ENCODE measurements at places on chromosomes 2 and 18.
A peak's percentile ranks its signal among the peaks of the same experiment; 100 is the strongest.

- no peak for DNase-seq
Observed at GRCh38 chr2:111186933-111187332, 66.2 kb downstream of the BCL2L11 start.

- no peak for DNase-seq
Observed at GRCh38 chr2:215668378-215668775, 232.5 kb upstream of the FN1 start.

DNA sequence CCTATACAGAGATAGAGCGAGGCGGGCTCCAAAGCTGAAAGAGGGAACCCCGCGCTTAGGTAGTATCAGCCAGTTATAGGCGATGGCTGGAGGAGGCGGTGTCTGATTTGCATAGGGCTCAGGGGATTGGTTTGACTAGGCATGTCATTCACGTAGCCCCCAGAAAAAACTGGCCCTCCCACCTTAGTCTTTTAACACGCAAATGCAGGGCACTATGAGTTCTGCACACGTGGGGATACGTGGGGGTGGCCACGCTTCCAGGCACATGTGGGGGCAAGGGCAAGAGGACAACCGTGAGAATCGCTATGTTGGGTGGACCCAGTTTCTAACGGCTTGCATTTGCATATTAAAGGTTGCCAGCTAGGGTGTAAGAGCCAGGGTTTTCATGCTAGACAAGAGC lies 56.7 kb upstream of the MSTN start:
- no peak for DNase-seq

- DNase-seq = no peak
Observed at GRCh38 chr2:113692698-113693428, 63.6 kb downstream of the SLC35F5 start.

GRCh38 chr2:69279931-69280681 lies 106.9 kb downstream of the GFPT1 start:
- no peak for DNase-seq

DNA sequence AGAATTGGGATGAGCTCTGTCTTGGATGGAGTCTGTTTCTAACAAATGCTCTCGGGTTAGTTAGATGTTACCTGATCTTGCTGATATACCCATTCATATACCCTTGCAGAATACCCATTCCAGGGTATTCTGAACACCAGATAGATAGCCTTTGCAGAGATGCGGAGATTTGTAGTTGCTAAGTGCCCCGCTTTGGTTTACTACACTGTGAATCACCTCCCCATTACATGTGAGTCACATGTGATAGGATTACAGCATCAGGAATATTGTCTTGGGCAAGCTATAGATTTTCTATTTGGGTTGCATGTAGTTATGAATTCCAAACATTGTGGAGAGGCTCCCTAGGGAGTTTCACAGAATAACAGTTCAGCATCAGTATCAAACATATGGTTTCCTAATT lies 3.8 kb downstream of the VSNL1 start:
- no peak for DNase-seq

DNA sequence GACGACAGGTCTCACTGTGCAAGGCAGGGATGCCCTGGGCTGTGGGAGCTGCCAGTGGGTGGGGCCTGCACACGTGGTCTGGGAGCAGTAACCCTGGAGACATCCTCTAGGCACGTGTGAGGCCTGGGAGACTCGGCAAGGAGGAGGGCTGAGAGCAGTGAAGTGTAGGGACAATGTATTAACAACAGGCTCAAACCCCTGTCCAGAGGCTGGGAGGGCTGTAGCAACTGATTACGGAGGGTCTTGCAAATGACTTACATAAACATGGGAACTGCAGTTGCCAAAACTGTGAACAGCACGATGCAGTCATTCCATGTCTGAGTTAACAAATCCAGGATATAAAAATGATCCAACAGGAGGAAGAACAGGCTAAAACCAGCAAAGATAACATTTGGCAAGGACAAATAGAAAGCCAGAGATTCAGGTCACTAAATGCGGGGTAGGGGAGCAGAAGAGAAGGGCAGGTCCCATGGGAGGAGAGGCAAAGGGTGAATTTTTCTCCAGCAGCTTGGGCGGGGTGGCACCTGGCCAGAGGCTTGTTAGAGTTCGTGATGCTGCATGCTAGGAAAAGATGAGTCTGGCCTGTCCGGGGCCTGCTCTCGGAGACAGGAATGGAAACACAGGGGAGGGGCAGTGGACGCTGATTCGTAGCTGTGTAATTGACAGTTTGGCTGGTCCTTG lies 44.9 kb downstream of the CYP27C1 start:
- DNase-seq = peak; percentile 30

DNA sequence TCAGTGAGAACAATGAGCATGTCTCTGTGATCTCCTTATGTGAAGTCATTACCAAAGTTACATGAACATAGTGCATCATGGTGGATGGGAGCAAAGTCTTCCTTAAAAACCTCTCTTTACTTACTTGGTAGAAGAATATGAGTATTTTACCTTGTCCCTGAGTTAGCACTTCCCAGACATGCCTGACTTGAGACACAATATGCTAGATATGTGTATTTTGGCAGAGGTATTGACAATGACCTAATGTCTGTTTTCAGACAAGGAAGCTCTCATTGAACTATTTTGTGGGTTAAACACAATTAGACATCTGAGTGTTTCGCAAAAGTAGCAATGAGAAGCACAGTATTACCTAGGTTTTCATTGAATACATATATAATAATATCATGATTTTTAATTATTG lies 99.1 kb upstream of the MC4R start:
- no peak for DNase-seq

DNA sequence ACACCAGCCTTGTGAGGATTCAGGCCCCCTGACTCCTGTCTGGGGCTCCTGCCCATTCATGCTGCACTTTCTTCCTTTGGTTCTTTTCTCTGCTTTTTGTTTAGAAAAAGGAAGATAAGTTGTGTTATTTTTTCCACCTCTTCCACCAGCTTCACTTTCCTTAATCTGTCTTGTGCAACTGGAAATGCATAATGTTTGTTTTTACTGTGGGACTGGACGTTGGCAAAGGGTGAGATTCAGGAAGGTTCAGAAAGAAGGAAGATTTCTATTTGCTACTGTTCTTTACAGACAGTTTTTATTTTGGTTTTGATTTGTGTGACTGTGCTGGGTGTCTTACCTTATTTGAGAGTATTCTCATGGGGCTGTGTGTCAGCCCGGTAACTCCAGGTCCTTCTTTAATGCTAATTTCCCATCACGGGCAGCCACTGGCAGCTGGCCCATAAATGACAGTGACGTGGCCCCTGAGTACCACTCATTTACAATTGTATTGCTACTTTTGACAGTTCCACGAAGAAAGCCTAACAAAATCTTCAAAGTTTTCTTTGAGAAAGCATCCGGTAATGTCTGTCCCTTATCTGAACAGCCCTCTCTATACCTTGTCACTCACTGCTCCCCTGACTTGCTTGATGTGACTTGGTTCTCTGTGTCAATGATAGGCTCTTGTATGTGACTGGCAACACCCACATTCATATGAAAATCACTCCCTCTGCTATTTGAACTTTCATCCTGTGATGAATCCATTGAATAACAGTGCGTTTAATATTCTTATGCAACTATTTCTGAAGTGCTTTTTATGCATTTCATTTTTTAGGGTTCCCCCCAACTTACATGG lies 32.7 kb downstream of the RHBDD1 start:
- no peak for DNase-seq

DNA sequence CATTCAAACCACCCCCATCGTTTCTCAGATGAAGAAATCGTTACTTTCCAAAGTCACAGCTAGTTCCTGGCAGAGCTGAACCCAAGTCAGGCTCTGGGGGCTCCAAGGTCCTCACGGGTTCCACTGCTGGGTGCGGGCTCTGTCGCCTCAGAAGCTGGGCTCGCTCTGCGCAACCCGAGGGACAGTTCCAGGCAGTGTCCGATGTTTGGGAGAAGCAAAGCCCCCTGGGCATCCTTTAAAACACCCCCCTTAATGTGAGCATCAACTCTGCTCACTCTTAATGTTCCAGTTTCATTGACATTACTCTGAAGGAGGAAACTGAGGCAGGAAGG lies 796 bp downstream of the AOX1 start:
- no peak for DNase-seq

GRCh38 chr2:127326289-127326945 lies 32.5 kb upstream of the ERCC3 start:
- no peak for DNase-seq

- DNase-seq = no peak
Observed at GRCh38 chr2:152154462-152154861, 21.1 kb downstream of the STAM2 start.

- no peak for DNase-seq
Observed at GRCh38 chr2:240983996-240984498, 14.4 kb upstream of the SNED1 start.

DNA sequence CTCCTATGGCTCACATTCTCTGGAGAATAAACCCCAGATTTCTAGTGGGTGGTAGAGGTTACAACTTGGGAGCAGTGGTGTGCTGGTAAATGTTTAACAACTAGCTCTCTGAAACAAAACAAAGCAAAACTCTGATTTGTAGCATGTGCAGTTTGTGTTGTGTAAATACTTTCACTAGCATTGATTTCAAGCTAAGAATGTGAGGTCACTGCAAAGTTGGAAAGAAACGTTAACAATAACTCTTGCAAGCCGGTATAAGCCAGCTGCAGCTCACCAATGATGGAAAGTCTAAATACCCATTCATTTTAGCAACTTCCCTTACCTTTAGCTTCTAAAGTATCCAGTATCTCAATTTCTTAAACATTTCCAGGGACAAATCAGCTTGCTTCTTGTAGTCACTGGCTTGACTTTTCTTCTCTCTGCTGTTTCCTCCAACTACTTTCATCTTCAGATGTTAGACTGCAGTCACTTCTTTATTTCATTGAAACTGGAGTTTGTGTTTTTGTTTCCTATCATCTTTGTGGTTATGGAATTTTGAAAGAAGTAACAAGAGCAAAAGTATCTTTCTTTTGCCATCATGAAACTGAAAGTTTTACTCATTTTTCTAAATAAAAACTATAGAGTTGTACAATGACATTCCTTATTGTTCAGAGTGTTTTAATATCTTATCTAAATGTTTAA lies 140.2 kb downstream of the PLCL1 start:
- no peak for DNase-seq

DNA sequence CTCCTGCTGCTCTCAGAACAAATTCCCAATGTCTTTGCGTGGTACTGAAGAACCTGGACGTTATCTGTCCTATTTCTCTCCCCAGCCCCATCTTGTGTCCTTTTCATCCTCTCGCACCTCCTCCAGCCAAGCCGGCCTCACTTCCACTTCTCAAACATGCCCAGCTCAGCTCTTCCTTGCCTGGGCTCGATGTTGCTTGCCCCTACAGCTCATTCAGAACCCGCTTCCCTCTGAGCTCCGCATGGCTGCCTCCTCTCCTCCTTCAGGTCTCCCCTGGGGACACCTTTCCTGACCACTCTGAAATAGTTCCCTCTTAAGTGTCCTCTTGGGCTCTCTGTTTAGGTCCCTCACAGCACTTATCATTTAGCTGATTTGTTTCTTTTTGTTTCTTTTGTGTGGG lies 6.7 kb upstream of the SMARCAL1 start:
- no peak for DNase-seq

- DNase-seq = no peak
Observed at GRCh38 chr2:11711751-11712150, 34.7 kb upstream of the LPIN1 start.

DNA sequence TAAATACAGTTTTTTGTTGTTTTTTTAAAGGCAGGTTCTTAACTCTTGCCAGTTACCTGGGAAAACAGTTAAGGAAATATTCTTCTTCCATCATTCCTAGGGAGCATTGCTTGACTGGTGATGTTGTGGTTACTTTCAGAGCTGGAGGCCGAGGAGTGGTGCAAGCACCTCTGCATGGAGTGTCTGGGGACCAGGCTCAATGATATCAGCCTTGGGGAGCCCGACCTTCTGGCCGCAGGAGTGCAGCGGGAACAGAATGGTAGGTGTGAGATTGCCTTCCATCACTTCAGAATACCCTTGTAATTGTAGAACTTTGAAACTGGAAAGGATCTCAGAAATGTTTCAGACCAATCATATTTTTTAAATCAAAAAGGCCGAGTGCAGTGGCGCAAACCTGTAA lies 270.1 kb downstream of the CD226 start:
- no peak for DNase-seq
